ENCODE measurements at places on chromosomes 5 and 9.

- no peak for DNase-seq
Measured at GRCh38 chr9:114116126-114116747, 17.1 kb upstream of the KIF12 start.

GRCh38 chr5:112160652-112161391 is 258.3 kb downstream of the EPB41L4A start:
- DNase-seq, result peak; percentile 86

DNA sequence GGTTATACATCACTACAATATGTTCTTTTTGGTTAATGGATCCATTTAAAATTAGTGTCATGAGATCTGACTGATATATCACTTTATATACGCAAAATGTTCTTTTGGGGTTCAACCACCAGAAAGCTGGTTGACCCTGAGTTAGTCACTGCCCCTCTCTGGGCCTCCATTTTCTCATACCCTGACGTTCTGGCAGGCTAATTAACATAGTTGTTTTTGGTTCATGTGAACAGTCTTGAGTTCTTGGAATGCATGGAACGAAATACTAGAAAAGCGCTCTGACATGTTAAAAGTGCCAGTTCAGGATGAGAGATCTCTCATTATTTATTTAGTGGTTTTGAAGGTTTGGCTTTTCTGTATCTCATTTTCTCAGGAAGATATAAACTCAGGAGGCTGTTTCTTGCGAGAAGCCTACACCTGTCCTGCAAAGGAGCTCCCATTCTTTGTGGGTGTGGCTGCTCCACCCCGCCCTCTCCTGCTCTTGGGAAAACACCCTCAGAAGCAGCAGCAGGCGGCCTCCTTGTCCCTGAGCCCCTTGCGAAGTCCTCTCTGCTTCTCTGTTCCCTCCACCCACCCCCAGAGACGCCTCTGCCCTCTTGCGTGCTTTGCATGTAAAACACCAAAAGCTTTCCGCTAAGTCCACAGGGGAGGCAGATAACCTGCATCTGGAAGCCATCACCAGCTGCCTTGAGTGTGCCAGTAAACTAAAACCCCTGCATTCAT is 302.4 kb upstream of the PANK3 start:
- no peak for DNase-seq

DNA sequence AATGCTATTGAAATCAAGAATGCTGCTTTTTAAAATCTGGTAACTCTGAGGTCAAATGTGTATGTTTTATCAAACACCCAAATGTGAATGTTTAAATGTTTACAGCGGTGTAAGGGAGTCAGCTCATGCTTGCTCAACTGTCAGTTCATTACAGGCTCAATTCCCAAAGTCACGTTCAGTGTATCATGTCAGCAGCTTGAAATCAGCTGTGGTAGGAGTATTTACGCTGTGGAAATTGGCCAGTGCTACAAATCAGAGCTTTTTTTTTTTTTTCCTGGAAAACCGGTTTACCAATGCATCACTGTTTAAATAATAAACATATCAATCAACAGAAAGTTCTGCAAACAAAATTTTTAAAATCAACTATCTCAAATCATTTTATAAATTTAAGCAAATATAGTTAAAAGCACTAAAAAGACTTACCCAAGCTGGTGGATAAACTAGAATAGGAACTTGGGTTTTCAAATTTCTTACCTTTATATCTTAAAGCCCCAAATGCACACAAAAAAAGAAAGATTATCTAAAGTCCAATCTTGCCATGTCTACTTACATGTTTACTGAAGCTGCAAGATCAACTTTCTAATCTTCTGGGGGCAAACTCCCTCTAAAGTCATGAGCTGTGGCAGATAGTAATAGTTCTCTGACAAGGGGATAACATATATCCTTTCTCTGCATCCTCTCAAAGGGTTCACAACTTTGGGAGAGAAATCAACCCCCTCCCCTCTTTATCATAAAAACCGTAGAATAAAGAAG is 57.6 kb upstream of the GRAMD2B start:
- DNase-seq, result no peak

DNA sequence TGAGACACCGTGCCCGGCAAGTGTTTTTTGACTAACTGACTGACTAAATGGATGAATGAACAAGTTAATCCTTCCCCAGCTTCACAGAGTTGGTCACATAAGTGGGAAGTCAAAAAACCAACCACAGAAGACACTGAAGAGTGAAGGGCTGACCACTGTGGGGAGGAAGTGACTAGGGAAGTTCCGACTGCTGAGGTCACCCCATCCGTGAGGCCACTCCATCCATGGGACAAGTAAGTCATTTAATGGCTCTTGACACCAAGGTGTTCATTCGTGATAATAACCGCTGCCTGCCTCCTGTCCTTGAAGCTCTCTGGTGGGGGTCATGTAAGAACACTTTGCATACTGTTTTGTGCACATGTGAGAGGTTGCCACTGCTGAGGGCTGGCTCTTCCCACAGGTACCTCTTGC is 22.2 kb upstream of the CXCL14 start:
- no peak for DNase-seq

Data from activated CD8-positive, alpha-beta memory T cell treated with anti-CD3 and anti-CD28 coated beads for 4 hours (primary cell).